ENCODE measurements at places on chromosomes 5 and 9.

GRCh38 chr5:139148986-139149385 lies 49.2 kb downstream of the SIL1 start:
- DNase-seq: no peak

- DNase-seq: no peak
These were observed 4.9 kb downstream of the MRPL22 start for GRCh38 chr5:154945695-154946301.

DNA sequence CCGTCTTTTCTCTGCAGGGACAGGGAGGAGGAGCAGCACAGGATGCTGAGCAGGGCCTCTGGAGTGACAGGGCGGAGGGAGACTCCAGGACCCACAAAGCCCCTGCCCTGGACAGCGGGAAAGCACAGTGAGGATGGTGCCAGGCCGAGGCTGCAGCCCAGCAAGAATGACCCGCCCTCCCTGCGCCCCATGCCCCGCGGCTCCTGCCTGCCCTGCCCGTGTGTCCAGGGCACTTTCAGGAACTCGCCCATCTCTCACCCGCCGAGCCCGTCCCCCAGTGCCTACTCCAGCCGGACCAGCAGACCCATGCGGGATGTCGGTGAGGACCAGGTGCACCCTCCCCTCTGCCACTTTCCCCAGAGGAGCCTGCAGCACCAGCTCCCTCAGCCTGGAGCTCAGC lies 9.1 kb upstream of the EXOC3 start:
- no peak for DNase-seq

DNA sequence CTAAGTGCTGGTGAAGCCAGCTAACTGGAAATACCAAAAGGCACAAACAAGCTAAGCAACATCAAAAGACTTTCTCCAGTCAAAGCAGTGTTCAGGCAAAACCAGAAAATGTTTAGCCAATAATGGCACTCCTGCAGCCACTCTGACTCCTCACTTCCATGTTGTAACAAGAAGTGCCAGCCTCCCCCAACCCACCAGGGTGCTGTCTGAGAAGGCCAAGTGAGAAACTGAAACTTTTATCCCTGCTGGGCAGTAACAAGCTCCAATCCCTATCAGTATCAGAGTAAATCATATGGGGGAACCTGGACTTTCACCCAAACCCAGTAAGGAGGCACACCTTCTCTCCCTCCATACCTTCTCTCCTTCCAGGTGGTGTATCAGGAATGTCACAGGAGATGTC lies 414.8 kb upstream of the NMUR2 start:
- DNase-seq: no peak

DNA sequence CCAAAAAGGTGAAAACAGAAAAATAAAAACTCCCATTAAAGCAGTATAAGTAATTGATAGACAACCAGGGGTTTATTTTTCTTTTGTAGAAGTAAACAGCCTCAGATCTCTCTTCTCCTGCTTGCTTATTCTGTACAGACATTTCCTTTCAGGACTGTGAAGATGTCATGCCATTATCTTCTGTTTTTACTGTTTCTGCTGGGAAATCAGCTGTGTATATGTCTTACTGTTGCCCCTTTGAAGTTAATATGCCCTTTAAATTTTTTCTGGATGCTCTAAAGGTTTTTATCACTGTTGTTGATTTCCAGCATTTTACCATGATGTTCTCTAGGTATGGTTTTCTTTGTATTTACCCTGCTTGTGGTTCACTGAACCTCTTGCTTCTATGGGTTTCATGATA lies 199.5 kb downstream of the NXNL2 start:
- no peak for DNase-seq

GRCh38 chr5:147448766-147449165 lies 61.1 kb downstream of the DPYSL3 start:
- DNase-seq: no peak

- no peak for DNase-seq
These were observed 404.8 kb downstream of the MAT2B start for GRCh38 chr5:163910226-163910625.

DNA sequence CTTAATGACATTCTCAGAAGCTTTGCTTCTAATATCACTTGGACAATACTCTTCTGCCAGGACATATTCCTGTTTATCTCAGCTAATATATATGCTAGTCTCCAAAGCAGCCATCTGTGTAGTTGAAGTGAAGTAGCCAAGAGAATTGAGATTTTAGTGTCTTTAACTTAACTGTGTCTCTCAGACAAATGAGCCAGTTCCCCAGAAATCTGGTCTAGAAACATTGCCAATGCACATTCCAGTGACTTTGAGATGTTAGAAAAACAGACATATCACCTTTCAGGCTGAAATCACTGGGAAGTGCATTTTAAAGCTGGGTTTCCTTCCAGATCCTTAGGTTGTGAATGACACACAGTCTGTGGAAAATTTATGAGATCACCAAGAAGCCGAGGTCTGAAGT lies 114.6 kb downstream of the MTX3 start:
- no peak for DNase-seq

- DNase-seq: no peak
These were observed 78.4 kb downstream of the SLC38A9 start for GRCh38 chr5:55633574-55634208.

GRCh38 chr5:151492729-151493128 lies 45.3 kb downstream of the SLC36A1 start:
- no peak for DNase-seq

- no peak for DNase-seq
These were observed 67.1 kb upstream of the HSPB3 start for GRCh38 chr5:54388409-54388808.

DNA sequence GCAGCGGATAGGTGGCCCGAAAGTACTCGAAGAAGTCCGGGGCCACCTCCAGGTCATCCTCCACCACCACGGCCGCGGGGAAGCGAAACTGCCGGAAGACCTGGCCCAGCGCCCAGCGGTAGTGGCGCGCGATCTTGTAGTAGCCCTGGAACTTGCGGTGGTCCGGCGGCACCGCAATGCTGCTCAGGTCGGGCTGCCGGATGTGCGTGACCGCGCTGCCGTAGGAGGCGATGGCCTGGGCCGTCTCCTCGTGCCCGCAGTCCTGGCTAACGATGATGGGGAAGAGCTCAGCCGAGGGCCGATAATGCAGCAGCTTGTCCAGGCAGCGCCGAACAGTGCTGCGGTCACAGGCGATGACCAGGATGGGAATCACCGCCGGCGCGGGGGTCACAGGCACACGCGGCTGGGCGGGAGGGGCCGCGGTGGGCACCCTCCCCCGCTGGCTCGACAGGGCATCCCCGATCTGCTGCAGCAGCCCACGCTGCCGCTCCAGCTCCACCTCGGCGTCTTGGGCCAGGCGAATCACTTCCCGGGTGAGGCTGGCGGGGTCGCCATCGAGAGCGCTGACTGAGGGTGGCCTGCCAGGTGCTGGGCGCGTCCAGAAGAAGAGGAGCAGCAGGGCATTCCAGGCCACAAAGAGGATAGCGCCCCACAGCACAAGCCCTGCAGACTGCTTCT lies 10.2 kb downstream of the MGAT1 start:
- DNase-seq: no peak

GRCh38 chr5:1292846-1293415 lies 1.9 kb downstream of the TERT start:
- no peak for DNase-seq

DNA sequence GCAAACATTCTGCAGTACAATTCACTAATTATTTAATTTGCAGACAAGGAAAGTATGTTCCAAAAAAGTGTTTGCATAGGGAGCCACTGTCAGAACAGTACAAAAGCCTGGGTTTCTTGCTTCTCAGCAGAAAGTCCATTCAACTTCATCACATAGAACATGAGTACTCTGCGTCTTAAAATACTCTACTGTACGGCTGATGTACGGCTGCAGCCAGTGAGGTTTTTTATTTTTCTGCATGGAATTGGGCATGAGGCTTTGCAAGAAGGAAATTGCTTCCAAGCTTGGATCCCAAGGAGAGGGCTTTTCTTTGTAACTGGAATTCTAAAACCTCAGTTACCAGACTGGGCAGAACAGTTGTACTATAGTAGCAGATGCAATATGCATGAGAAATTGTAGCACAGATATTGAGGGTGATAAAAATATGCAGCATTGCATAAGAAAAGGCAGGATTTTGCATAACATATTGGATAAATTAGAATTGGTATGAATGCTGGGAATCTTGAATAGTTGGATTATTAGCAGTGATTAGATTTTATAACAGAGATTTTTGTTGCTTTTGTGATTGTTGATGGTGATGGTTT lies 178.1 kb upstream of the CDH9 start:
- no peak for DNase-seq

- DNase-seq: no peak
These were observed 81.0 kb downstream of the ESM1 start for GRCh38 chr5:54904425-54904824.

DNA sequence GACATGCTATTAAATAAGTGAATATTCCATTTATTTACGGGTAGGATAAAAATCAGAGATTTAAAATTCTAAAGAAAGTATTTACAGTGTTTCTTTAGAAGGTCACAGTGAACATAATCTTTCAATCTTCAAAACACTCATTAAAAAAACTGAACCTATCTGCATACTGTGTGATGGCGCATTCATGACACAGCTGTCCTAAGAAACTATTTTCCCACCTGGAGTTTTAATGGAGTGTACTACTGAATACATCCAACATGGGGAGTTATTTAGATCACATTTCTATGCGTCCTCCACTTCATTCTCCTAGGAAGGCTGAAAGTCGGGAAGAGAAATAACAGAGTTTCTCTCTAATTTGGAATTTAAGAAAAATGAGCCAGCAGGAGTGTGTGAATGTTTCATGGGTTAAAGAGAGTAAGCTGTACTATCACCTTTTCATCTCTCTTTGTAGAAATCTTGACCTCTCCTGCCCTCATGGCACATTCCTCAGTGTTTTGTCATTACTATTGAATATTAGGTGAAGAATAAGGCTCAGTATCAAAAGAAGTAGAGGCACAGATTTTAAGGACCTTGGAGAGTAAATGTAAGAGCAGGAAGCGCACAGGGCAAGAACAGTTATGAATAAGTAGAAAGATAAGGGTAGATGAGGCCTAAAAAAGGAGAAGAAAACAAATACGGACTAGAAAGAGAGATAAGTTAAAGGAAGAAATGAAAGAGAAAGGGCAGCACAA lies 551.2 kb upstream of the TUSC1 start:
- DNase-seq: no peak

DNA sequence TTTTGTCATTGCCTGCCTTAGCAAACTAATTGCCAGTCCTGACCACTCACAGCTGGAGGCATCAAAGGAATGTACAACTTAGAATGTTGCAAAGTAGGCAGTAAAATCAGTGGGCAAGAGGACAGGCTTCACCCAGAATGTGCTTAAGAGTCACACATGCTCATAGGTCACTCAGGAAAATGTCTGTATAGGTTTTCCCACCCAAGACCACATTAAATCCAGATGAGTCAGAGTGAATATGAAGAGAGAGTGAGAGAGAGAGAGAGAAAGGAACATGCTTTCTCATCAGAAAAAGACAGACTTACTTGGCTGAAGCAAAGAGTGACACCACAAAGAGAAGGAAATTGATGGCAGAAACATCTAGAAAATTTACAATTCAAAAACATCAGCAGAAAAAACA lies 37.9 kb downstream of the PLEKHG4B start:
- no peak for DNase-seq

DNA sequence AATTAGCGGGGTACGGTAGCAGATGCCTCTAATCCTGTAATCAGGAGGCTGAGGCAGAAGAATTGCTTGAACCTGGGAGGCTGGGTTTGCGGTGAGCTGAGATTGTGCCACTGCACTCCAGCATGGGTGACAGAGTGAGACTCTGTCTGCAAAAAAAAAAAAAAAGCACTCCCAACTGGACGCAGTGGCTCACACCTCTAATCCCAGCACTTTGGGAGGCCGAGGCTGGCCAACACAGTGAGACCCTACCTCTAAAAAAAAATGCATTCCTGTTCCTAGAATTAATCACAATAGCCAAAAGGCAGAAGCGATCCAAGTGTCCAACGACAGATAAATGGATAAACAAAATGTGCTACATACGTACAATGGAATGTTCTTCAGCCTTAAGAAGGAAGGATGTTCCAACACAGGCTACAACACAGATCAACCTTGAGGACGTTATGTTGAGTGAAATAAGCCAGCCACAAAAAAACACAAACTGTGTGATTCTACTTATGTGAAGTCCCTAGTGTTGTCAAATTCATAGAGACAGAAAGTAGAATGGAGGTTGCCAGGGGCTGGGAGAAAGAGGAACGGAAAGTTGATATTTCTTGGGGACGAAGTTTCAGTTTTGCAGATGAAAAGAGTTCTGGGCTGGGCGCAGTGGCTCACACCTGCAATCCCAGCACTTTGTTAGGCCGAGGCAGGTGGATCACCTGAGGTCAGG lies 13.8 kb downstream of the FAM78A start:
- DNase-seq: no peak

DNA sequence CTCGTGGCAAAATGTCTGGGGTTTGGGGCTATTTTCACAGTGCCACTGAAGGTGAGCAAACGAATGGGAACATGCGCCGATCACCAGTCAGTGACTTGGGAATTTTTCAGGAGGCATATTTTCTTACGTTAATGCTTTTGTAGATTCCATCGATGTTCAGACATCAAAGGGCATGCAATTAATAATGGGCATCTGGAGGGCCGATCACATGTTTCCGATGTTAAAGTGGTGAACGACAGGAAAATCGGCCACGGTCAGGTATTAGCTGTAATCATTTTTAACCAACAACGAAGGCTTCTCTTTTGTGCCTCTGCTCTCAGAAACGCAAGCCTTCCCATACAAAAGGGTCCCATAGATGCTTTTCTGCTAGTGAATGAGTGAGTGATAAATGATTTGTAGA lies 155.0 kb upstream of the PITX1 start:
- no peak for DNase-seq

GRCh38 chr5:157509093-157509492 lies 49.1 kb downstream of the NIPAL4 start:
- DNase-seq: no peak

DNA sequence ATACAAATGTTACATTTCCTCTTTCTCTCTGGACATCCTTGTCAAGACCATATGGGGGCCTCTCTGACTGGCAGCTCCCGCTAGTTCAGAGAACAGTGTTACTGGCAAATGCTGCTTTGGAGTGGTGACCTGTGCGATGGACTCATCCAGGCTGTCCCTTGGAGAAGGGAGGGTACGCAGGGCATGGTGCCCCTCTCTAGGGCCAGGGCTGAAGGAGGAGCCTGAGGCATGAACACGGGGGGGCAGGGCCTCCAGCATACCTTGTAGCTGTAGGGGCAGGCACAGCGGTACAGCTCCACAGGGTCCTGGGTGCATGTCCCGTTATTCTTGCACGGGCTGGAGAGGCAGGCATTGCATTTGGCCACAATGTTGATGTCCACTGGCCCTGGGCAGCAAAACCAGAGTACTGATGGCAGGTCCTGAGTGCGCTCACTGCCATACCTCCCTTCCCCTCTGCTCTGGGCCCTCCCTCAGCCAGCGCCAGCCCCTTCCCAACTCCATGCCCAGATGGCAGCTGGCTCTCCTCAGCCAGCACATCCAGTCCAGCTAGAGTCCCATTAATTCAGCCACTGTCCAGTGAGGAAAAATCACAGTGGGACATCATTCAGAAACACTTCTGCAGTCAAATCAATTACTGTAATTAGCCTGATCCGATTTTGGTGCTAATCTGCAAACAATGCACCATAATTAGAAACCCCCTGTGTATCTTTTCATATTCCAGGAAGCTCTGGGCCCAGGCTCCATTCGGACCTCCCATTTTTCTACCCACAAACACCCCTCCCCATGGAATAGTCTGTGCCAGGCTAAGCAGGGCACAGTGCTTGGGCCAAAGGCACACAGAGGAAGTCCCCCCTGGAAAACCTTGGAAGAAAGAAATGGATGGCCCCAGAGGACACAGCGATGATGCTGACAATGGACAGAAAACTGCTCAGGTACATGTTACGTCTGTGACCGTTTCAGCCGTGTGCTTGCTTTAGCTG lies 128.8 kb upstream of the PANK3 start:
- no peak for DNase-seq

GRCh38 chr5:128870923-128871322 lies 94.4 kb upstream of the SLC27A6 start:
- DNase-seq: no peak

- DNase-seq: no peak
These were observed 14.8 kb downstream of the GGTA1 start for GRCh38 chr9:121484651-121485446.
